CD8-positive, alpha-beta T cell (primary cell): ENCODE measurements at places on chromosomes 11 and 22.

DNA sequence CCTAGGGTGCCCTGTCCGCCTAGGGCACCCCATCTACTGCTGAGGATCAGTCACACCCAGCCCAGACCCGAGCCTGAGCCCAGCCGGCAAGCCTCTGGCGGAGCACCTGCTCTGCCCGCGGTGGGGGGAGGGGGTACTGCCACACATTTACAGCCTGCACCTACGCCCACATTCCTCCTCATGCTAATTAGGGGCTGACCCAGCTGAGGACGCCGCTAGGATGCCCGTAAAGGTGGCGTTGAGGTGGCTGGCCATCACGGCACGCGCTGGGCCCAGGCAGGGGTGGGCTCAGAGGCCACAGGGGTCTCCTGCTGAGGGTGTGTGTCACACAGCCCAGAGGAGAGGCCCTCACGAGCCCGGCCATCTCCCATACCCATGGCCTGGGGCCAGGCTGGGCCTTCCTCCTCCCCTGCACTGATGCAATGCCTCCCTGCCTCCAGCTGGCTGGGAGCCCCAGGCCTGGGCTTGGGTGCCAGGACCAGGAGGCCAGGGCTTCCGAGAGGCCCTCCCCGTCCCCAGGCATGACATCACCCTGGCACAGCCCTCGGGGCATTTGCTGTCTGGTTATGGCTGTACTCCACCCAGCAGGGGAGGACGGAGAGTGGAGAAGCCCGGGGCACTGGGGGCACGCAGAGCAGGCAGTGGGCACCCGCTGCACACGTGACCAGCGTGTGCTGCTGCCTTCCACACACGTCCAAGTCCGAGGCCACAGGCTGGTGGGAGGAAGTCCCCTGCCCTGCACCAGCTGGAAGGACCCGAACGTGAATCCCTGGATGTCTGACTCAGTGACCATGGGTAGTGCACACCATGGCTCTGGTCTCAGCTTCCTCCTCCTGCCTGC, 12.7 kb downstream of the DUSP8 start:
- no peak for DNase-seq

DNA sequence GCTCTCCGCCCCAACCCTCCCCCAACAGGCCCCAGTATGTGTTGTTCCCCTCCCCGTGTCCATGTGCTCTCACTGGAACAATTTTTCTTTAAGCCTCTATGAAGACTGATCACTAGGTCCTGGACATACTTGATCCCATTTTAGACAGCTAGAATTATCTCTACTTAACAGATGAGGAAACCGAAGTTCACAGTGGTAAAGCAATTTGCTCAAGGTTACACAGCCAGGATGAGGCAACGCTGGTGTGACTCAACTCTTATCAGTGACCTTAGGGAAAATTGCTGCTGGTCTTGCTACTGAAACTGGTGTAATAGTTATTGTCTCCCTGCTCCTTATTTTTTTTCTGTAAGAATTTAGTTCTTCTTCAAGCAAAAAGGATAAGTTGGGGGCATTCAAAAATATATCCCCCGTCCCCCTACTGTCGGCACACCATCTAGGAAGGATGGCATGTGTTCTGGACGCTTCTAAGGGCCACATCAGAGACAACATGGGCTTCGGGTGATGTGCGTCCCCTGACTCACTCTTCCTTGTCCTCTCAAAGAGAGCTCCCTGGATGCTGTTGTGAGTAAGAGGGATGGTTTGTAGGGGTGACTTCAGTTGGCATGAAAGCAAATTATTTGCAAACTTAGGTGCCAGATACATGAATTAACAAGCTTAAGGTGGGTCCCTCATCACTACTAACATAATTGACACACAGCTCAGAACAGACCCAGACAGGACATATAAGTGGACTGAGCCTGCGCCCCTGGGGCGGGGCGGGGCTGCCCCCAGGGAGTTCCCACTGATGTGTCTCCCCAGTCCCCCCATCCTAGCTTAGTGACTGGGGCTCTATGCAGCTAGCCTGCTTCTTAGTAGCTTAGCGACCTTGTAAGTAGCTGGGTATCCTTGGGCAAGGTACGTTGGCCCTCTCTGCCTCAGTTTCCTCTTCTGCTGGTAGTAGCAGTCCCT, 23.6 kb upstream of the ALX4 start:
- DNase-seq: no peak

GRCh38 chr11:19680829-19681368, 31.7 kb upstream of the NAV2 start:
- DNase-seq: no peak

- DNase-seq: no peak
Measured at GRCh38 chr11:133659538-133660201, 127.4 kb upstream of the OPCML start.

- no peak for DNase-seq
Measured at GRCh38 chr11:72234920-72235319, 9.1 kb downstream of the PHOX2A start.

GRCh38 chr11:117841551-117842031, 17.0 kb upstream of the FXYD2 start:
- peak; percentile 29 for DNase-seq

DNA sequence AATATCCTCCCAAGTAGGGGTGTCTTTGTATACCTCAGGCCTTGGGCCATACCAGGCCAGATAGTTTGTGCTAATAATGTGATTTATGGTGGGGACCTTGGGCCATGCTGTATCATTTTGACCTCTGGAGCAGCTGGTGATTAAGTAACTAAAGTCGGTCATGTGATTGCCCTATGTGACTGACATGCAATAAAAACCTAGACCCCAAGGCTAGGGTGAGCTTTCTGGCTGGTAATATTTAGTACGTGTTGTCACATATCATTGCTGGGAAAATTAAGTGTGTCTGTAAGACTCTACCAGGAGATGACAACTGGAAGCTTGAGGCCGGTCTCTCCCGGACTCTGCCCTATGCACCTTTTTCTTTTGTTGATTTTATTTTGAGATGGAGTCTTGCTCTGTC, 12.6 kb upstream of the TFIP11 start:
- DNase-seq: no peak

- DNase-seq: no peak
Measured at GRCh38 chr11:78230161-78230877, 41.6 kb downstream of the USP35 start.

GRCh38 chr11:77806993-77807392, 13.5 kb downstream of the RSF1 start:
- DNase-seq: no peak

DNA sequence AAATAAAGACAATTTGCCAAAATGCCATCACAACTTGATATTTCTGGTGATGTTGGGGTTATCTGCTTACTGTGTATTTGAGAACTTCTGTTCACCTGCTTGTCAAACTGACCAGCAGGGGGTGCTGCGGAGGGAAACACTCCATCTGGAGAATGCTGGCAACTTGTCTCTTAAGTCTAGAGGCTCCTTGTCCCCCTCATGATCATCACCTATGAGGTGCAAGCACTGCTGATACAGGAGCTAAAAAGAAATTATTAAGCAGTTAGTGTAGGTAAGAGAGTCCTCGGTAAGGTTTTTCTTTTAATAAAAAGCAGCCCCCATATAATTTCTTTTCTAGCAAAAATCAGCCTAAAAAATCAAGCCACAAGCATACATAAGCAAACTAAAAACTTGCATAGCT, 32.7 kb upstream of the GLYATL1B start:
- peak; percentile 83 for DNase-seq

DNA sequence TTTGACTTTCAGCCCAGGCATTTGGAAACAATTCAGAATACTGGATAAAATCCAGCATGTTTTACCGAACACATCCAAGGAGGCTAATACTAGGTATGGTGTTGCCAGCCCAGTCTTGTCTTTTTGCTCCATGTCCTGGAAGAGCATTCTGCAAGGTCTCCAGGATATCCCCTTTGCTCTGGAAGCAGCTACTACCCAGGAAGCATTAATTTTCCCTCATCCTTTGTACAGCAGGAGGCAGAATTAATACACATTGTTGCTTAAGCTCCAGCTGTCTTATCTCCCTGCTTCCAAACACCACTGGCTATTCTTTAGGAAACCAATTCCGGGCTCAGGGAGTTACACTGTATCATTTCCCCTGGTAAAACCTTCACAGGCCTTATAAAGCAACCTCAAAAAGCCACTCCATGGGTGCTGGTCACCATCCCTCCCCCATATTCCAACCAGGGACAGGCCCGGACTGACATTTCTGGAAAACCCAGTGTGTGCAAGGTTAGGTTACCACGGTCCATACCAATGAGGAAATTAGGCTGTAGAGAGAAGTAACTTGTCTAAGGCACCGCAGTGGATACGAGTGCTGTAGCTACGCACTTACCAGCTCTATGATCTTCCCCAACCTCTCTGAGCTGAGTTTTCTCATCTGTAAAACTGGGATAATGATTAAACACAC, 1.5 kb upstream of the UBASH3B start:
- DNase-seq: no peak

DNA sequence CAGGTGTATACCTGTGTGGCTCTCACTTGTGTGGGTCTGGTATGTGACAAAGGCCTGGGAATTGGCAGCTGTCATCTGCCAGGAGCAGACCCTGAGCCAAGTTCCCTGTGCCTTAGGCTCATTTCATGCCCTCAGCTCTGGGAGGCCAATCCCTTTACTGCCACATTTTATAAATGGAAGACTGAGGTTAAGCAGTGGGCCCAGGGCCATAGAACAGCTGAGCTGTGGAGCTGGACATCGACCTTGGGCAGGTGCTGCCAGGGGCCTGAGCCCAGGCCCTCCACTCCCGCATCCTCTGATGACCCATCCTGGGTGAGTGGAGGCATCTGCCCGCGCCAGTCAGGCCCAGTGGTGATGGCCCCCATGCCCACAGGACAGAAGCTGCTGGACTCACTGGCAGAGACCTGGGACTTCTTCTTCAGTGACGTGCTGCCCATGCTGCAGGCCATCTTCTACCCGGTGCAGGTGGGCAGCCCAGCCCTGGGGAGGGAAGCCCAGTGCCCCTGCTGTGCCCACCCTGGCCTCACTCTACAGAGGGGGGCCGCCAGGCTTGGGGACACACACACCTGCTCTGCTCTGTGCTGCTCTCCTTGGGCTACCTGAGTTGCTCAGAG, 20.9 kb upstream of the ARHGAP8 start:
- DNase-seq: no peak

DNA sequence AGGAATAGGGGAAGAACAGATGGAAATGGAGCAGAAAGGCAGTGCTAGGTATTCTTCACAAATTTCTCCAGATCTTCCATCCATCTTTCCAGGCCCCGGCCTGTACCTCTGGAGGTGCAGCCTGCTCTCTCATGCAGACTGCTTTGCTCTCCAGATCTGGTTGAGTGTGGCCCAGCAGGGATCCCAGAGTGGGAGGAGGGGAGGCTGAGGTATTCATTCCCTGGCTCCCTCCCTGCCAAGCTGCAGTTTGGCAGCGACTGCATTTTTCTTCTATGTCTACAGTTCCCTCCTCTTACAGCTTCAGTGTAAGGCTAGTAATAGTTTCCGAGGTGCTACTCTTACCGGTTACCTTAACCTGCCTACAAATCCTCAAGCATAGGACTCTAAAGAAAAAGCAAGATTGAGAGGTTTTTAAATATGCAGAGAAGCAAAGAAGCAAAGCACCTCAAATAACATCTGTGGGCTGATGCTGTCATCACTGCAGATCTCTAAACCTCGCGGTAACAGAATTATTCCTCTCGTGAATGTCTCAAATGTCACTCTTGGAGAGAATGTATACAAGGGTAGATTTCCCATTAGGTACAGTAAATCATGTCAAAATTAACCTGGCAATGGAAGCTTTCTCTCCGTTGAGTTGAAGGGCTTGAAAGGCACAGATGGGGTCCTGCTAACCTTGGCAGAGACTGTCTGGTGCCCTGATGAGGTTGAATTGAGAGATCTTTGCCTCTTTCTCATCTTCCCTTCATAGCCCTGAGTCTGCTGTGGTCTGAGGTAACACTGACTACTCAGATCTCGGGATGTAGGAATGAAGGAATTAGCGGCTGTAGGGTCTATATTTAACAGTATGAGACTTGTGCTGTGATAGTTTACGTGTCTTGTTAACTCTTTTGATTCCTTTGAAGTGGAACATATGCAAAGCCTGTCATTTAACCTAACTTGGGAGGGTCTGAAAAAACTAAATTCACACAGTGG, 297.9 kb upstream of the C11orf87 start:
- DNase-seq: no peak

GRCh38 chr11:62431171-62431901, 12.5 kb downstream of the SCGB1A1 start:
- no peak for DNase-seq

DNA sequence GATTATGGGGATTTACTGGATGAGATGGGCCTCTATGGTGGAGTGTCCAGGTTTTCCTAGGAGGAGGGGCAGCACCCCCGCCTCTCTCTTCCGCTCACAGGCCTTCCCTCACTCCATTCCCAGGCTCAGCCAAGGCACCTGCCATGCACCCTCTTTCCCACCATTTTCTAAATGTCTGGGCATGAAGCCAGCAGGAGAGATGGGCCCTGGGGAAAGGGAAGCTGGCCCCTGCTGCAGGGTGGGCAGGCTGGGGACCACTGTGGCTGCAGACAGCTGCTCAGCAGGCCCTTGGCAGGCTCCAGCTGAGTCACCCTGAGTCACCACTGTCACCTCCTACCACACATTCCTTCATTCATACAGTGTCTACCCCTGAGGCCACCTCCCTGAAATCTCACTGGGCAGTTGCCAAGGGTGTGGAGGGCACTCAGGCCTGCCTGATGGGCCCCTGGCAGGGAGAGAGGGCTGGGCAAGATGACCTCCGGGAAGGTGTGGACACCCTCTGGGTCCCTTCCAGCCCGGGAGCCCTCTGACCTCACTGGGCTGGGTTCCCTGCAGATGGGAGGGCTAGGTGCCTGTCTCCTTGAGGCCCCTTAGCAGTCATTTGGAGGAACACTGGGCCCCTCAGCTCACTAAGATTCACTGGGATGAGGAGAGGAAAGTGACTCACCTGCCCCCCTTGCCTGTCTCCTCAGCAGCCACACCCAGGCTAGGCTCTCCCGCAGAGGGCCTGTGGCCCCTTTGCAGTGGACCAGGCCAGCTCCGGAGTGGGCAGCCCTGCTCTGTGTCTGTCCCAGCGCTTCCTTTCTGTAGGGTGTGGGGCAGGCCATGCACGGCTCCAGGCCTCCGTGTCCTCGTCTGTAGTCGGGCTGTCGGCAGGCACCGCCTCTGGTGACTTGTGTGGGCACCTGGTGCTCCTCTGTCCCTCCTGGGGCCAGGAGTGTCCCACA, 7.8 kb downstream of the MYEOV start:
- DNase-seq: no peak

- DNase-seq: no peak
Measured at GRCh38 chr22:33652615-33653014, 267.7 kb downstream of the LARGE1 start.

GRCh38 chr22:22414266-22414665, 94.3 kb downstream of the ZNF280B start:
- no peak for DNase-seq
